ENCODE measurements at places on chromosomes 3 and 15.

DNA sequence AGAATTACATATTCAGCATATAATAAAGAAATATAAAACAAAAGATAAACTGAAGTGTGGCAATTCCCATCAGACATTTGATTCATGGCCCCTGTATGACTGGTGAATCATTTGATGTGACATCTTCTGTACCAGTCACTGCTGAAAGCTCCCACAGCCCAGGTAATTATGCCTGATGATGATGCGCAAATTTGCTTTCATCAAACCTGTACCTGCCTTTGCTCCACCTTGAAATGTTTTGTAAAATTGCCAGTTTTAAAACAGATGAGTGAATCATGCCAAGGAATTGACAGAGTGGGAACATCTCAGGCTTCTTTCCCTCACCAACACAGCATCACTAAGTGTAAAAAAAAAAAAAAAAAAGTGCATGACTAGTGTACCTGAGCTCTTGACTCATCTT, 66.5 kb upstream of the EIF1B start:
- DNase-seq: no peak

GRCh38 chr15:67085237-67085817, 19.9 kb downstream of the SMAD3 start:
- no peak for DNase-seq

- DNase-seq: no peak
Measured at GRCh38 chr15:78100886-78101285, 8.5 kb downstream of the SH2D7 start.

GRCh38 chr15:70420948-70421482, 323.3 kb upstream of the TLE3 start:
- DNase-seq: no peak

DNA sequence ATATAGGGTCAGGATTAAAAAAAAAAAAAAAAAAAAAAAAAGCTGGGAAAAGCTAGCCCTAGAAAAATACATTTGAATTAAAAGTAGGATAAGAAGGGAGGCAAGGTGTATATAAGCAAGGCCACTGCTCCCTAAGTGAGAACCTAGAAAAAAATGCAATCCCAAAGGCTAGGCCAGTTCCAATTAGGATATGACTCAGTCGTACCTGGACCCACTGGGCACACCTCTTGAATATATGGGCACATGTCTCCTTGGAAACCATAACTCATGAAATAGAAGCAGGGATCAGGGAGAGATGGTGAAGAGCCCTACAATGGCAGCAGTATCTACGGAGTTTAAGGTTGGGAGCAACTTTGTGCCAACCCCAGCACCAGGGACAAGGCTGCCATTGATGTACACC, 314.1 kb upstream of the IL12A start:
- no peak for DNase-seq
